ENCODE measurements at places on chromosomes 3 and 15. TPM values are rescaled to one million over a fixed set of nuclear protein-coding genes. Genes with fewer than 3 reads are reported as not detected.

DNA sequence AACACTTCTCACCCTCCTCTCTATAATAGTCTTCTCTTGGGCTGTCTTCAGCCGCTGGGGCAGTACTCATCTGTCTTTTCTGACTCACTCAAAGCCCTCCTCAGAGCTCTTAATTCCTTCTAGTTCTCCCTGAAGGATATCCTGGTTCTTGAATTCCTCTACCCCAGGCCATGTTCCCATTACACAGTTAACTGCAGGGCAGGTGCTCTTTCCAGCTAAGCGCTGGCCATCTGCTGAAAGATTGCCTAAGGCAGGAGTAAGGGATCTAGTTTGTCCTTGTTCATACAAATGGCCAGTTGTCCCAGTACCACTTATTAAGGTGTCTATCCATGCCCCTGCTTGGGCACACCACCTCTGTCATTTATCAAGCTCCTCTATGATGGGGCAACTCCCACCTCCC is 10.2 kb upstream of the SPG11 start:
- H3K4me1 ChIP-seq, result no peaks in the 10 kb centered on the region
- H3K27me3 ChIP-seq, result peaks cover 37% of the 10 kb centered on the region
- H3K4me3 ChIP-seq, result no peak overlapping the region
- H3K27ac ChIP-seq, result no peak overlapping the region
- H3K36me3 ChIP-seq, result no peaks in the 10 kb centered on the region

- no peaks in the 10 kb centered on the region for H3K4me1 ChIP-seq
- no peak for DNase-seq
- no peak overlapping the region for H3K27ac ChIP-seq
- no peak overlapping the region for H3K4me3 ChIP-seq
- H3K27me3 ChIP-seq, result peaks cover 6% of the 10 kb centered on the region
Measured at GRCh38 chr15:87672309-87673288, 583.9 kb downstream of the NTRK3 start.

DNA sequence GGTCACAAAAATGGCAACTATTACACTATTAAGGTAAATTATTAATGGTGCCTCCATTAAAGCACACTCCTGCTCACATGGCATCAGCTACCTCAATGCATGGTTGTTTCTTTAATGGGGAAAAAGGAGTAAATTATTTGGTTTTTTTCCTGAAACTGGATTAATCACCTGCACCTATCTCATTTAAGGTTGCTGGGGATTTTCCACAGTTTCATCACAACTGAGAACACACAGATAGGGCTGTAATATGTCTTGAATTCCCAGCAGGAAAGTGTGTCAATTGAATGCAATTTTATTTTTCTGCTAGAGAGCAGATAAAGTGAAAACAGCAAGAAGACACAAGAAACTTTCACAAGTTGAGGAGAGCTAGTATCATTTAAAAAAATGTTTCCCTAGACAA is 36.4 kb downstream of the RFTN1 start:
- H3K4me3 ChIP-seq, result no peak overlapping the region
- H3K4me1 ChIP-seq, result peaks cover 80% of the 10 kb centered on the region
- H3K27me3 ChIP-seq, result no peaks in the 10 kb centered on the region
- H3K36me3 ChIP-seq, result no peaks in the 10 kb centered on the region

DNA sequence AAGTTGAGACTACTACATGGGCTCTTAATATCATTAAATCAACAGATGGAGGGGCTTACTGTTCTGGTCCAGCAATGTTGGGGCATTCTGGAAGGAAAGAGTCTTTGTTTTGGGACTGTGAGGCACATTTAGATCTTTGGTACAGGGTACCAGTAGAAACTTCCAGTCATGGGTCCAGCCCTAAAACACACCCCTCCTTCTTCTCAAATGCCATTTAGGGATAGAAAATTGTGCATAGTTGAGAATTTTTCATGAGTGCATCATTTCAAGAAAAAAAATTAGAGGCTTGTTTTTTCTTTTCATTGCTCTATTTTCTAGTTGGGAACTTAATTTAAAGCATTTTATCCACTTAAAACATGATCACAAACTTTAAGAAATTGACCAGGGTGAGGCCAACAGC is 4.1 kb upstream of the RTP1 start:
- H3K27me3 ChIP-seq, result no peaks in the 10 kb centered on the region
- H3K4me3 ChIP-seq, result no peak overlapping the region
- no peaks in the 10 kb centered on the region for H3K36me3 ChIP-seq
- H3K27ac ChIP-seq, result peak overlapping the region; percentile 83

DNA sequence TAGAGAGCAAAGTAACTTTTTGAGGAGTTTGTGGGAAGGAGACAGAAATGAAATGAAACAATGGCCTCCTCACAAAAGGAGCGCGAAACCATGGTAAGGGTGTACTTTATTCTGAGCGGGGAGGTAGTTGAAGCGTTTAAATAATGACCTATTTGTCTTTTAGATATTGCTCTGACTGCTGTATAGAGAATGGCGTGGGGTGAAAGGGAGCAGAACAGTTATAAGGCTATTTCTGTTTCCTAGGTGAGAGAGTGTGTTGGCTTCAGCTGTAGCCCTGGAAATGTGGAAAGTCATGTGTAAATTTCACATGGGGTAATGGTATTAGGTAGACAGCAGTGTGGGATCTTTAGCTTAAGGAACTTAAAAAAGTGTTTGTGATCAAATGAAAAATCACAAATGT is 54.9 kb downstream of the CNTN4 start:
- DNase-seq, result no peak
- H3K36me3 ChIP-seq, result no peaks in the 10 kb centered on the region
- no peak overlapping the region for H3K27ac ChIP-seq
- H3K4me1 ChIP-seq, result peaks cover 3% of the 10 kb centered on the region
- H3K4me3 ChIP-seq, result no peak overlapping the region

- no peaks in the 10 kb centered on the region for H3K27me3 ChIP-seq
- no peak for DNase-seq
- H3K36me3 ChIP-seq, result no peaks in the 10 kb centered on the region
- H3K4me3 ChIP-seq, result no peak overlapping the region
- H3K27ac ChIP-seq, result peak overlapping the region; percentile 85
Measured at GRCh38 chr3:171295484-171296373, 164.5 kb downstream of the TNIK start.

DNA sequence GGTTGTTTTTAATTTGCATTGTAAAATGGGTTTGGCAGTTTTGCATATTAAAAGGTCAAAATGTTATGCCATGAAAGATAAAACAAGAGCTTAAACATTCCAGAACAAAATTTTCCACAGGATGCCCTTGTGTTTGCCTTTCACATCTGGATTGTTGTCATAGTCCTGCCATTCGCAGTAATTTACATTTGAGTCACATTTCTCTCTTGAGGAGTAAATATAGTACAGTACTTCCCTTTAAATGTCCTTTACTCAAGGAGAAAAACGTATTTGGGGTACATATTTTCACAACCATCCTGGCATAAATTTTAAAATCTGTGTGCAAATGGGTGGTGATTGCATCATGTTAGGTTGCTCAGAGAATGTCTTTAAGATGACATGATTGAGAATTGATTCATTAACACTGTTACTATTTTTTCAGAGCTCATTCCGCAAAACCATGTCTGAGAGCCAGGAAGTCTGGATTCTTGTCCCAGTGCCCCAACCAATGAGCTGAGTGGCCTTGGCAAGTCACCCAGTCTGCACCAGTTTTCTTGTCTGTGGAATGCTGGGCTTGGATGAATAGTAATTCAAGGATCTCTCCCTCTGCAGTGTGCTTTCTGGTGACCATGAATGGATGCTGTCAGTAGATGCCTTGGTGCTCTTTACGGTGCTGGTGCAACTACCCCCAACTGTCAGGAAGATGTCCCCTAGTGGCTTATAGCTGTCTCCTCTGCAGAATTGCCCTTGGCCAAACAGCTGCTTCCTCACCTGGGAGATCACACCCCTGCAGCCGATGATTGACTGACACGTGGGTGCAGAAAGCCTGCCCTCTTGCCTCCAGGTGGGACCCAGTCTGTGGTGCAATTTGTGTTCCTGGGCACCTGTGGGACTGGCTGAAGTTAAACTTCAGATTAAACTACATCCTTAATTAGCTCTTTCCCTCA is 43.0 kb downstream of the ABHD5 start:
- no peak for DNase-seq
- no peaks in the 10 kb centered on the region for H3K27me3 ChIP-seq

DNA sequence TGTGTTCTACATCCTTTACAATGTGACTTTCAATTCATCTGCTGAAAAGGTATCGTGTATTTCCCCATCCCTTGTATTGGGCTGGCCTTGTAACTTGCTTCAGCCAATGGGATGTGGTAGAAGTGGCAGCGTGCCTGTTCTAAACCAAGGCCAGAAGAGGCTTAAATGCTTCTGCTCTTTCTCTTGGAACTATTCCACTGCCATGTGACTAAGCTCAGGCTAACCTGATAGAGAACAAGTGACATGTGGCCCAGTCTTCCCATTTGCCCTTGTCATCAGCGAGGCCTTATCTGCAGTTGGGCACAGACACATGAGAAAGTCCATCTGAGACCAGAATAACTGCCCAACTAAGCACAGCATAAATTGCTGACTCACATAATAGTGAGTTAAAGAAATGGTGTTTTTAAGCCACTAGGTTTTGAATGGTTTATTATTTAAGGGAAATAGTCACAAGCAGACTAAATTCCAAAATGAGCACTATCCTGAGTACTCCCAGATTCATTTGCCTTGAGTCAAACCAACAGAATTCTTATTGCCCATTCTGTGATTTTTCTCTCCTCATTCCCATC is 230.2 kb downstream of the CPNE4 start:
- peaks cover 18% of the 10 kb centered on the region for H3K27me3 ChIP-seq
- H3K4me1 ChIP-seq, result no peaks in the 10 kb centered on the region
- H3K4me3 ChIP-seq, result no peak overlapping the region
- no peak for DNase-seq
- H3K36me3 ChIP-seq, result no peaks in the 10 kb centered on the region

DNA sequence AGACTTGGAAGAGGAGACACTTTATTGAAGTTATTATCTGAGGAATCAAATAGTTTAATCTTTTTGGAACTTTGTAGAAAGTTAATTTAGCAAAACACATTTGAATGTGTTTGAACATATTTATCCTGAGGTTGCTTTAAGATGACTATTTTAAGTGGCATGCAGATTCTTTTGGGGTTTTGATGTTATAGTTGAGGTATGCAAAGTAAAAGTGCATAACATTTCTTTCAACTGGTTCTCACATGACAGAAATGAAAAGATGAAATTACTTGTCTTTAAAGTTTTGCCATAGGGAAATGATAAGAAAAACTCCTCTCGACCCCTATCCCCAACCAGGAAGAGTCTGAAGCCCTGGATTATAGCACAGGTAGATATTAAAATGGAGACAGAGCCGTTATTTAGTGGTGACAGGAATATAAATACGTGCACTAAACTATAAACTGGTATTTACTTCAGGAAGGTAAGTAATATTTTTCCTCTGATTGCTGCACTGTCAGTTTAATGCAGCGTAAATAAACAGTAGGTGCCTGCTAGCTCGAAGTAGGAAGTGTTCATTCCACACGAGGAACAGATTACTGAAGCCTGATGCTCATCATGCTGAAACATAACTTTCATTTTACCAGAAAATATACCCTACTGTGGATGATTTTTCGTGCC is 15.1 kb upstream of the SATB1 start:
- H3K27me3 ChIP-seq, result peaks cover 61% of the 10 kb centered on the region
- peaks cover 11% of the 10 kb centered on the region for H3K4me1 ChIP-seq
- no peak overlapping the region for H3K27ac ChIP-seq
- H3K4me3 ChIP-seq, result no peak overlapping the region
- H3K36me3 ChIP-seq, result no peaks in the 10 kb centered on the region

DNA sequence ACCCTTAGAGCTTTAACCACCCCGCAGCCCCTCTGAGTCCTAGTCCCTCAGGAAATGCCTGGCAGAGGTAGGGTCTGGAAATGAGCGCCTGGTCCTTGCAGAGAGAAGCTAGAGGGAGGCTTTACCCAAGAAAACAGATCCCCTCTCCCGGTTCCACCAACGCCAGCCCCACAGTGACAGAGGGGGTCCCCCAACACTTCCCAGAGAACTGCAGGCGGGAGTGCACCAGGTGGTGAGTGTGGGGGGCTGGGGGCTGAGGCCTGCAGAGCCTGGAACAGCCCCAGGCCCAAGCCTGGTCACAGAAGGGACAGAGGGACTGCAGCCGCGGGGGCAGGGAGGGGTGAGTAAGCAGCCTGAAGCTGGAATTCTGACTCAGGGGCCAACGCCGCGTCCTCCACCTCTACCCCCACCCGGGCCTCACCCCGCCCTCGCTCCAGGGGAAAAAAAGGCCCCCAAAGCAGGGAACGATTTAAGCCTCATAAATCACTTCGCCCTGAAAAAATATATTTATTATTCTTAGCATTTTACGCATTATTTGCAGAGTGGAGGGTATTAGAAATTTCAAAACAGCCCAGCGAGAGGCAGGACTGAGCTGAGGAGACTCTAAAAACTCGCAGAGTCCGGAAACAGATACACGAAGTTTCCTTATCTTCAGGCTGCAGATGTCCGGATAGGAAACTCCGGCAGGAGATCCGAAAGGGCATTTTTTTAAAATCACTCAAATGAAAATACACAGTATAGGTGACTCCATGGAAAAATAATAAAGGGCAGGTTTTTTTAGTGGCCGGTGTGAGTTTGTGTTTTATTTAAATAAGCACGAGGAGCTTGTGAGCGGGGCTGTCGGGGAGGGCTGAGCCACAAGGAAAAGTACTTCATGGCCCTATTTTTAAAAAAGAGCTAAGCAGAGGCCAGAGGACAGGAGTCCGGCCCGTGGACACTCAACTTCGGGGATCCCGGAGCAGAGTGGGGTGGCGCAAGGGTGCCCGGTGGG is 10.0 kb downstream of the GATA2 start:
- DNase-seq, result peak; percentile 64
- no peaks in the 10 kb centered on the region for H3K36me3 ChIP-seq
- peak overlapping the region; percentile 21 for H3K4me3 ChIP-seq
- peaks cover 23% of the 10 kb centered on the region for H3K4me1 ChIP-seq

GRCh38 chr15:91209318-91209717 is 109.3 kb downstream of the SV2B start:
- no peaks in the 10 kb centered on the region for H3K36me3 ChIP-seq
- DNase-seq, result no peak
- no peaks in the 10 kb centered on the region for H3K4me1 ChIP-seq
- H3K4me3 ChIP-seq, result no peak overlapping the region
- no peak overlapping the region for H3K27ac ChIP-seq

DNA sequence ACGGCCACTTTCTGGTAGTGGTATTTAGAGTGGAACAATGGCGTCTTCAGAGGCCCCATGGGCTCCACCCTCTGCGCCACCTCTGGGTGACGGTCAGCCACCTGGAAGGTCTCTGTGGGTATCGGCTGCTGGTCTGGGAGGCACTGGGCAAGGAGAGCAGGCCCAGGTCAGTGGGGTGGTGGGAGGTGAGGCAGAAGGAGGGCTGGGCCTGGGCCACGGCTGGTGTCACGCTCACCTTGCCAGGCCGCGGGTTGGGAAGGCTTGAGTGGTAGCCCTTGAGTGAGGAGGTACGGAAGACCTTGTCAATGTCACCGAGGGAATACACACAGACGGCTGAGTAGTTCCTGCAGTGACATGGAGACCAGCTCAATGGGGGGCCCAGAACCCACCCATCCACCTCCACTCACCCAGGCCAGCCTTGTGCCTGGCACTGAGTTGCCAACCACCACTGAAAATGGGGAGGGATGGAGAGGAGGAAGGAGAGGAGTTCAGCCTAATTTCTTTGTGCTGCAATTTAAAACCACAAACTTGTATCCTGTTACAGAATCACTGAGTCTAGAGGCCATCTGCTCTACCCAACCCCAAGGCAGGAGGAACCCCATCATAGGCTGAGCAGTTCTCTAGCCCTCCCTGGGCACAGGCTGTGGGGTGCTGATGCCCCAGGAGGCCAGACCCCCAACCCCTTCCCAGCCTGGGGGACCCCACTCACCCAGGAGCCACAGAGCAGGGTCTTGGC is 19.0 kb downstream of the SEMA7A start:
- peaks cover 3% of the 10 kb centered on the region for H3K36me3 ChIP-seq
- H3K27ac ChIP-seq, result no peak overlapping the region
- H3K4me1 ChIP-seq, result peaks cover 3% of the 10 kb centered on the region
- H3K4me3 ChIP-seq, result no peak overlapping the region
- H3K27me3 ChIP-seq, result no peaks in the 10 kb centered on the region

Gene MESP2
- total RNA-seq, result 0.36 TPM

Gene CD276
- 196 TPM for total RNA-seq

Gene IL1RAP
- total RNA-seq, result 41.6 TPM

Gene ASB14
- total RNA-seq, result not detected

Gene CPN2
- not detected for total RNA-seq

Gene CCDC54
- not detected for total RNA-seq

Gene COL8A1
- 3,570 TPM for total RNA-seq

Measured in chondrocyte (in vitro differentiated cells).